Activated CD8-positive, alpha-beta memory T cell treated with anti-CD3 and anti-CD28 coated beads, Interleukin-2, amount 50 U/mL, for 4 hours (primary cell): ENCODE measurements at places on chromosomes 2 and 18.

DNA sequence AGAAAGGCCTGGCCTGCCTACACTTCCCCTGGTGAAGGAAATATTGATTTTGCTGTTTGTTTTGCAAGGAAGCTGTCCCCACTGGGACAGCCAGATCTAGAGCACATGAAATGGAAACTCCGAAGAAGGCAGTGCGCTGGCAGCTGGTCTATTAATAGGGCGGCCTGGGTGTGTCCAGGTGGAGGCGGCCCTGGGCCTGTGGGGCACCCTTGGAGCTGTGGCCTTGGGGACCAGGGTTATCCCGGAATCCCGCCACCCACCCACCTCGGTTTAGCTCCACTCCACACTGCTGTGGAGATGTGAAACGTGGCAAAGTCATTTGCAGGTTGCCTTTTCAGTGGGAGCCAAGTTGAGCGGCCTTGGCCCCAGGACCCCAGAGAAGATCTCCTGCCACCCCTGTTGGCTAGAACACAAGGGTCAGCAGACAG lies 204.3 kb downstream of the KLHL29 start:
- no peak for DNase-seq

DNA sequence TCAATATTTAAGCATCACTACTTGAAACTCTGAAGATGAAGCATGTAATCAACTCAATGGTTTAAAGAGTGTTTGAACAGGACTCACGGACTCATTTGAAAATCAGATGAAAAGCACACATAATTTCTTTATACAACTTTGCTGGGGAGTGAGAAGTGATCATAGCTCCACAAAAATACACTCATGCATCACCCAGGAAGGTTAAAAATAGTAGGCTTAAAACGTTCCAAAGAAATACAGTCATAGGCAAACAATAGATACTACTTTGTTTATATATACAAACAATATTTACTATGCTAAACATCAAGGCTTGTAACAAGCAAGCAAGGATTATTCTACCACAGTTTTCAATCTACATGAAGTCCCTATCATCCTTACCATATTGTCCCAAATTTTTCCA lies 11.6 kb downstream of the HNRNPLL start:
- DNase-seq = no peak

GRCh38 chr2:97695744-97696143 lies 17.6 kb upstream of the ZAP70 start:
- no peak for DNase-seq

DNA sequence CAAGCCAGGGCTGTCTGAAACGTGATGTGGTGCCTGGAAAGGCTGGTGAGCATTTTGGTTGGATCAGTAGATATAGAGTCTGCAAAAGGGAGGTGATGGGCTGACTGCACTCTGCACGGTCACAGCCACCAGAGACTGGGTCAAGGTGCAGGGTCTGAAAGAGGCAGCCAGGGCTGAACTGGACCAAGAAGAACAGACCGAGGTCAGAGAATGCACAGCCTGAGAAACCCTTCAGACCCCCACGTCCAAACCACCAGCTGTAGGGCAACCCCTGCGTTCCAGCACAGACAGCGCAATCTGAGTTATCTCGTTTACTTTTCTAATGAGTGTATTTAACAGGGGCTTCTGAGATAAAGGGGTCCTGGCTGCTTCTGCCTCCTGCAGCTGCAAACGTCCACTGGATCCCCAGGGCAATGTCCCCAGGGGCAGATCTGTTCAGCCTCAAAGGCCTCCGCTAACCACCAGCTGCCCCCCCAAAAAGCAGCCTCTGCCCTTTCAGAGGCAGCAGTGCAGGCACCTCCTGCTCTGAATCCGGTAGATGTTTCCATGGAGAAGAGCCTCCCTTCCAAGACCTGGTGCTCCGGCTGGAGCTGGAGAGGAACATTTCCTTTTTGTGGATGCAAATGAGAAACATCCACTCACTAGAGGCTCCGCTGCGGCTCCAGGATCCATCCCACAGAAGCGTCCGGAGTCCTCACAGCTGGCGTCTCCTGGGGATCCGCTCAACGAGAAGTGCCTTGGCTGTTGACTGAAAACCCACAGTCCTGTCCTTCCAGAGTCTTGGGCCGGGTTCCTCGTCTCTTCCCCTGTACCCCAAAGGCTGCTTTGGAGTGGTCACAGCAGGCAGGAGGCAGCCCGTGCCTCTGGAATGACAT lies 970 bp upstream of the KCNG2 start:
- DNase-seq = no peak

DNA sequence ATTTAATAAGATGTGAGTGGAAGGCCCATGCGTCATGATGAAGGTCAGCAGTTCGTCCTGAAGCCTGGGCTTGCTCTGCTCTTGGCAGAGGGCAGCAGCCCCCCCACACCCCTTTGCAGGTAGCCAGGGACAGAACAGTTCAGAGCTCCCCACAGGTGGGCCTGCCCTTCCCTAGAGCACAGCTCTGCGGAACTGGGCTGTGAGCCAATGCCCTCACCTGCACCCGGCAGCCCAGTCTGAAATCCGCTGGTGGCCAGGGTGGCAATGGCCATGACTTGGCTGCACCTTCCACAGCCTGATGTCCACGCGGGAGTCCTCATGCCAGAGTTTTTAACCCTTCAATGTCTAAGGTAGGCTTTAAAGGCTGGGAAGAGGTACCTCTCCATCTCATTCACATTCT lies 136.7 kb downstream of the ACKR3 start:
- DNase-seq = no peak

GRCh38 chr2:105570326-105570725 lies 171.5 kb upstream of the FHL2 start:
- no peak for DNase-seq
